ENCODE measurements at places on chromosomes 2 and 18.

DNA sequence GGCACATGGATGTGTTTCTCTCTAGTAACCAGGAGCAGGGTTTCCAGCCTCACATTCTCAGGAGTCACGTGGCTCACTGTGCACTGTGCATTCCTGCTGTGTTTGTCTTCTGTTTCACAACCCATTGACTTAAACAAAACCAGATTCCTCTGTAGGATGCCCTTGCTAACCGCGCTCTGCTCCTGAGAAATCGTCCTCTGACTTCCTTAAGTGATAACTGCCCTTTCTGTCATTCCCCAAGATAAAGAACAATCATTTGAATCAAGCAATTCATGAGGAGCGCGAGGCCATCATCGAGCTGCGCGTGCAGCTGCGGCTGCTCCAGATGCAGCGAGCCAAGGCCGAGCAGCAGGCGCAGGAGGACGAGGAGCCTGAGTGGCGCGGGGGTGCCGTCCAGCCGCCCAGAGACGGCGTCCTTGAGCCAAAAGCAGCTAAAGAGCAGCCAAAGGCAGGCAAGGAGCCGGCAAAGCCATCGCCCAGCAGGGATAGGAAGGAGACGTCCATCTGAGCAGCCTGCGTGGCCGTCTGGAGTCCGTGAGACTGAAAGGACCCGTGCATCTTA lies 60.2 kb downstream of the RALBP1 start:
- DNase-seq: peak; percentile 79

- DNase-seq: no peak
Observed at GRCh38 chr2:224038049-224038829, 847 bp downstream of the SERPINE2 start.

- no peak for DNase-seq
Observed at GRCh38 chr2:240255811-240256703, 115.6 kb upstream of the OTOS start.

GRCh38 chr18:32478807-32479206 lies 8.1 kb upstream of the GAREM1 start:
- no peak for DNase-seq

- no peak for DNase-seq
Observed at GRCh38 chr2:165462443-165462842, 7.1 kb upstream of the CSRNP3 start.

DNA sequence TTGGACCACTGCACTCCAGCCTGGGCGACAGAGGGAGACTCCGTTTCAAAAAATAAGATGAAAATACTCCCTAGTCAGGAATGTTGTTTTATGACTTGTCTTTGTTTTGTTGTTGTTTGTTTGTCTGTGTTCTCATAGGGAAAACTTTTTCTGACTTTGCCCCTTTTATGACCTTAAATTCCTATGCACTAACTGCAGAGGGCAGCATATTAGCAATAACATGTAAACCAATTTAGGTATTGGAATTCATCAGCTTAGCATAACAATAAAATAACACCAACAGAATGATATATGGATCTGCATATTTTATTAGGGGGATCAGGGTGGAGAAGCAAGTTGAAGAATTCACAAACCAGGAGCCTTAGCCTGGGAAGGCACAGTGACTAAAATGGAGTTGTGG lies 631.5 kb downstream of the SUCLG1 start:
- DNase-seq: no peak

DNA sequence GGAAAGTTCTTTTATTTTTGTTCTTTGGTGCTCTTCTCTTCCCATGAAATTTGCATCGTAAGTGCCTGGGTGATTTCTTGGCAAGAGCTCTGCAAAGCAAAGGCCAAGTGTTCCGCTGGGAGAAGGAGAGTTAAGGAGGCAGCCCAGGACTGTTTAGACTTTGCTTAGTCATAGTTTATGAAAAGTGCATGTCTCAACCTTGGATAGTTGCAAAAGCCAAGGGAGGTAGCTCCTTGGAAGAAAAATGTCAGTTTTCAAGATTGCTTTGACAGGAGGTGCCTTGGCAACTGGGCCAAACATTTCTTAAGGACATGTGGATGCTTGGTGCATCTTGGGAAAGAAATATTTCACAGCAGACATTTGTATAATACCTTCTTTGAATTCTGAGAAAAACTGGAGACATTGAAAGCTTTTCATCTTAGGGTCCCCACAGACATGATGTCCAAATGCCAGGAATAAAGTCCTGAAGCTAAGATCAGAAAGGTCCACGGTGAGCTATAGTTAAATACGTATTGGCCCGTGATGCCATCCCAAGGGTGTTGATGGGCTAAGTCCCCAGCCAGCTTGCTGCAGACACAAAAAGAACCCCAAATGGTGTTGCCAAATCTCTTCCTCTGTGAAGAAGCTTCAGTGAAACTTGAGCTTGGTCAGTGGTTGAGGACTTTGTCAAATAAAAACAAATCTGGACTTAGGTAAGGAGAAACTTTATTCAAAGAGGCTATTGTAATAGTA lies 96.3 kb upstream of the THUMPD2 start:
- DNase-seq: peak; percentile 15

- DNase-seq: no peak
Observed at GRCh38 chr2:221343524-221343923, 228.6 kb downstream of the EPHA4 start.

- DNase-seq: no peak
Observed at GRCh38 chr2:317501-318424, 29.9 kb upstream of the ALKAL2 start.

DNA sequence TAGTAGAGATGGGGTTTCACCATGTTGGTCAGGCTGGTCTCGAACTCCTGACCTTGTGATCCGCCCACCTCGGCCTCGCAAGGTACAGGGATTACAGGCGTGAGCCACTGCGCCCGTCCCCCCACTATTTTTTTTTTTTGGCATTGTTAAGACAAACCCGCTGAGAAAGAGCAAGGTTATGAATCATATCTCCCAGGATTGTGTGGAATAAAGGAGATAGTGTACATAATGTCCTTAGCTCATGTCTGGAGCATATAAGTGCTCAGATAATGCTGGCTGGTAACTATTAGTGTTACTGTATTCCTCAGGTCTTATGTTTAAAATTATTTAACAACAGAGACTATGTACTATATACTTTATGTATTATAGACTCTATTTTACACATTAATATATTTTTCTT lies 36.0 kb downstream of the TTC27 start:
- no peak for DNase-seq

GRCh38 chr2:23757686-23758433 lies 169.1 kb downstream of the ATAD2B start:
- DNase-seq: peak; percentile 67

DNA sequence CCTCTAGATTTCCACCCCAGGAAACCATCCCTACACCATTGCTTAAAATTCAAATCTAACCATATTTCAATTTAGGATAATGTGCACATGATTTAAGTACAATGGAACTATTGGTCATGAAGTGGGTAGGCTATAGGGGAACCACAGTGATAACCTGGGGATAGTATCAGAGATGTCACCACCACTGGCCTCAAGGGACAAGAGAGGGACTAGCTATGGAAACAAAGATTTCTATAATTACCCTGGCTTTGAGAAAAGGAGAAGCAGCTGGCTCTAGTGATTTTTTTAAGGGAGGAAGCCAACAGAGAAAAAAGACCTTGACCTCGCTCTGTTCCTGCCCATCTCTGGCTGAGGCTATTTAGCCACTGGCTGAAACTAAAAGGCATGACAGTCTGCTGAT lies 132.0 kb downstream of the MEP1B start:
- no peak for DNase-seq

- no peak for DNase-seq
Observed at GRCh38 chr18:79402977-79403722, 7.4 kb downstream of the NFATC1 start.

GRCh38 chr2:83901317-83901716 lies 557.8 kb downstream of the SUCLG1 start:
- no peak for DNase-seq

DNA sequence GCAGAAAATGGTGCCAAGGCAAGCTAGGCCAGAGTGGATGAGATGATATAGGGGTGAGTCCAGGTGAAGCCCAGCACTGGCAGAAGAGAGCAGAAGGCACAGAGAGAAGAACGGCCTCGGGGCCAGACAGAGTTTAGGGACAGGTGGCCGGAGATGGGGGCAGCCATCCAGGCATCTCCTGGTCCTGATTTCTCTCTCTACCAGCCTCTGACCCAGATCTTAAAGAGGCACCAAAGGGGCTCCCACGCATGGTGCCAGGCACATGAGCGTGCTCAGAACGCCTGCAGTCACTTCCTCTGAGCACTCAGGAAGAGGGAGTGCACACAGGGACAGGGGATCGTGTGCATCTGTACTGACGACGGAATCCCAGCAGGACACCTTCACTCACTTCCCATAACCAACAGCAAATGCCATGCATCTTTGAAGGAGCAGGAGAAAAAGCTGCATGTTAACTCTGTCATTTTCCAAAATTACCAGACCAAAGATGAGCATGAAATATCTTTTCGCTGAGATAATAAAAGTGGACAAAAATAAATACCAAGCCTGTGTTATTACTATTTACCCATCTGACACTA lies 427.8 kb upstream of the MYT1L start:
- DNase-seq: no peak

DNA sequence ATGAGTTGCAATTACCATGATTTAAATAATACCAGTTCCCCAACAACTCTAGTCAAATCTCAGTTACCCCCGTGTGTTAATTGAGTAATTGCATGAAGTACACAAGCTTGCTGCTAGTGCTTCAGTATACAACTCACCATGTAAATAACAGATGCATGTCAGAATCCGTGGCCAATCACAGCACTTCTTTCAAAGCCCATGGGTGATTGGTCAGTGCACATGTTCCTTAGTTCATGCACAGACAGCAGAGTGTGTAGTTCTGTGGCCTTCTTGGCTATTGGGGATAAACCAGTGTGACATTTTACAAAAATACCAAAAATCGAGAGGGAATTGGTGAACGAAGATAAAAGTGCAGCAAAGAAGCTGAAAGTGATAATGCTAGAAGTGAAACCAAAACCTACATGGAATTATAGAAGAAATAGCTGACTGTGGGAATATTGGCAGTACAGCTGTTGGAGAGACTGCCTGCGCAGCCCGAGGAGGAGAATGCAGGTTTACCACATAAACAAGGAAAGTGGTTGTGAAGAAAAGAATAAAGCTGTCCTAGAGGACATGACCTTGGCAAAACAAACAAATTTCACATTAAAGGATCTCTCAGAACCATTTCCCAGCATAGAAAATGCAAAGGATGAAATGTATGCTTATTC lies 59.4 kb downstream of the NEDD4L start:
- DNase-seq: no peak

GRCh38 chr2:173059292-173059691 lies 16.4 kb upstream of the MAP3K20 start:
- no peak for DNase-seq

GRCh38 chr2:67219651-67220050 lies 177.5 kb upstream of the ETAA1 start:
- no peak for DNase-seq

GRCh38 chr2:145268931-145269330 lies 749.0 kb upstream of the ZEB2 start:
- DNase-seq: no peak

- no peak for DNase-seq
Observed at GRCh38 chr2:164969909-164970690, 14.8 kb upstream of the SLC38A11 start.

DNA sequence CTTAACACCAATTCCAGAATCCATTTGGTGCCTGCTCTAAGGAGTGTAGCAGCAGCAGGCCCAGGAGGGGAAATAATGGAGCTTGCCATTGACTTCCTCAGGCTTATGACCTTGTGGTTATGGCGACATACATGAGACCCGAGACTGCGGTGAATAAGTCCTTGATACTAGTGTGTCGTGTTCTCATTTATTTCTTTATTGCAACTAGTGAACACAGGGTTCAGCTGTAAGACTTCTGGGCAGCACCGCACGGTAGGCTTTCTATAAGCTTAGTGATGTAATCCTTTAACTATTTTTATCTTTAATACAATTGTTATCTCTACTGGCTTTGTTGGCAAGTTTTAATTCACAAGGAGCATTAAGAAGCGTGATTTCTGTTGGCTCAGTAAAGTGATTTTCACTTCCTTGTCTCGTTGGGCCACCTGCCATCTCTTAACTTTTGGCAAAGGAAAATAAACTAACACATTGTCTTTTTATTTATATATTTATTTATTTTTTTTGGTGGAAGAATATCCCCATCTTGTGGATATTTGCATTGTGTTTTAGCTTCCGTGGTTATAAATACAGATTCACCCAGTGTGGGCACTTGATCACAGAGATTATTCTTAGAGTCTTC lies 139.8 kb downstream of the LTBP1 start:
- no peak for DNase-seq

DNA sequence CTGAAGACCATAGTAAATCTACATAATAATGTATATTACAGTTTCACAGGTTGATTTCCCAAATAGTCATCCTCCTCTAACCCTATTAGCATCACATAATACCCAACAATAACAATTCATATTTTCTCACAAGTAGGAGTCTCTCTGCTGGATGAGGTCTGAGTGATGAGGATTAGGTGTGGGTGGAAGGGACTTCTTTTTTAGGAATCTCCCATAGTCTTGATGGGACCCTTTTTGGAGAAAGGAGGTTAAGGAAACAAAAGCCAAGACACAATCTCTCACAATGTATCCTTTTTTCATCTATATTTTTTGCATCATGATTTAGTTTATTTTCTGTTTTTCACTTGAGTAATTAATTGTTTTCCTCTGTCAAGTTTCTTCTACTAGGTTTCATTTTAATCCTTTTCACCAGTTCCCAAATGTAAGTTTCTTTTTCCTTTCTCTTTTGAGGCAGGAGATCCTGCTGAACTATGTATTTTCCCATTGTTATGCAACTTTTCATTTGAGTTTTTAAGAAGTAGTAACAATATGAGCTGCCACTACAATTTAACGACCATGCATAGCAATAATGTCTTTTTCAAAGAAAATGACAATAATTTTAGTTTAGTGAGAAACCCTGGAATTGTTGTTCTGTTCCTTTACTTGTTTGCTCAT lies 2.5 kb upstream of the IFIH1 start:
- no peak for DNase-seq

GRCh38 chr2:192155511-192156118 lies 39.1 kb downstream of the TMEFF2 start:
- DNase-seq: no peak

DNA sequence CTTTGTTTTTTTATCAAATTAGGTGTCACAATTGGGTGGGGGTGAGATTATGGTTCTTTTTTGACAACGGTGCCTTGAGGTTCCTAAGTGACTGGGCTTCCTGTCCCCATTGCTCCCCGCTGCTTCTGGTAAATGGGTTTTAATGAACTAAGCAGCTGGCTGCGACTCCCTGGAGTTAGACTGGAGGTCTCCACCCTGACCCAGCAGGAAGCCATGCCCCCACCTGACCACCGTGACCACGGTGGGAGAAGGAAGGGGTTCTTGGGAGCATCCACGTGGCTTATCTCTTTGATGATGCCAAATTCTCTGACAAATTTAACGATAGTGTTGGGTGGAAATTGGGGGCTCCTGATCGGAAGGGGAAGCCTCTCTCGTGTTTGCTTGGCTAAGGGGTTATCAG lies 12.2 kb downstream of the CNDP2 start:
- no peak for DNase-seq

GRCh38 chr2:240886678-240887609 lies 9.0 kb downstream of the MAB21L4 start:
- DNase-seq: no peak

DNA sequence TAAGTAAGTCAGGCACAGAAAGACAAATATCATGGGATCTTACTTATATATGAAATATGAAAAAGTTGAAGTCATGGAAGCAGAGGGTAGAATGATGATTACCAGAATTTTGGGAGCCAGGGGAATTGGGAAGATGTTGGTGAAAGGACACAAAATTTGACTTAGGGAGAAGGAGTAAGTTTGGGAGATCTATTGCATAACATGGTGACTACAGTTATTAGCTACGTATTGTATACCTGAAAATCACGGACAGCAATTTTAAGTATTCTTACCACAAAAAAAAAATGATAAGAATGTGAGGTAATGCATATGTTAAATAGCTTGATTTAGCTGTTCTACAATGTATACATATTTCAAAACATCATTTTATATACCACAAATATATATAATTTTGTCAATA lies 94.2 kb upstream of the COL5A2 start:
- DNase-seq: no peak

Measured in HS-5 (cell line).